ENCODE measurements at places on chromosomes 7 and 10. TPM values are rescaled to one million over a fixed set of nuclear protein-coding genes. Genes with fewer than 3 reads are reported as not detected.
A peak's percentile ranks its signal among the peaks of the same experiment; 100 is the strongest.

GRCh38 chr7:98233219-98234070, 18.6 kb downstream of the TECPR1 start:
- peaks cover 38% of the 10 kb centered on the region for H3K36me3 ChIP-seq
- H3K27ac ChIP-seq, result no peak overlapping the region
- no peak overlapping the region for H3K4me3 ChIP-seq

GRCh38 chr7:7956531-7957128, 12.0 kb upstream of the GLCCI1 start:
- H3K27ac ChIP-seq, result peak overlapping the region; percentile 40
- H3K4me3 ChIP-seq, result no peak overlapping the region
- DNase-seq, result no peak
- H3K4me1 ChIP-seq, result no peaks in the 10 kb centered on the region
- H3K36me3 ChIP-seq, result no peaks in the 10 kb centered on the region

- no peak for DNase-seq
- no peak overlapping the region for H3K27ac ChIP-seq
- no peaks in the 10 kb centered on the region for H3K27me3 ChIP-seq
- no peaks in the 10 kb centered on the region for H3K4me1 ChIP-seq
Measured at GRCh38 chr7:47387506-47387905, 194.4 kb downstream of the TNS3 start.

DNA sequence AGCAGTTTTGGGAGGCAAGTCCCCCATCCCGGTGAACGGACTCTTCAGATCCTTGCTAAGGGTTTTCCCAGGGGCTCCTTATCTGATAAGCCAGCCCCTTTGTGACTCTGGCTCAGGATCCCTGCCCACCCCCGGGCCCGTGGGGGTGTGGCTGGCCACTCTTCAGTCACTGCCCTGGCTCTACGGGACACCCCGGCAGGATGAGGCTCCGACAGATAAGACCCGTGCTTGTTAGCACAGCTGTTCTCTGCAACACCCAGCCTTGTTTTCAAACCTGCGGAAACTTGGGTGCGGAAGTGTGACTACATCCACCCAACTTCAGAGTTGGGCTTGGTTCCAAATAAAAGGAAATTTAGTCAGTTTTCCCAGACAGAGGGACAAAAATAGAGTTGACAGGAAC, 66.7 kb upstream of the PODXL start:
- H3K27ac ChIP-seq, result peak overlapping the region; percentile 24
- H3K4me1 ChIP-seq, result peaks cover 8% of the 10 kb centered on the region
- no peaks in the 10 kb centered on the region for H3K36me3 ChIP-seq
- H3K4me3 ChIP-seq, result no peak overlapping the region
- DNase-seq, result no peak

- no peak overlapping the region for H3K27ac ChIP-seq
- DNase-seq, result no peak
- H3K4me3 ChIP-seq, result no peak overlapping the region
- peaks cover 38% of the 10 kb centered on the region for H3K4me1 ChIP-seq
- H3K27me3 ChIP-seq, result no peaks in the 10 kb centered on the region
Measured at GRCh38 chr10:30990351-30990750, 41.3 kb downstream of the ZNF438 start.

- H3K27me3 ChIP-seq, result no peaks in the 10 kb centered on the region
- no peak overlapping the region for H3K27ac ChIP-seq
- H3K36me3 ChIP-seq, result peaks cover 74% of the 10 kb centered on the region
- no peak overlapping the region for H3K4me3 ChIP-seq
Measured at GRCh38 chr7:111762211-111762610, 199.9 kb upstream of the IMMP2L start.

The UCN3 gene
- 1.2 TPM for total RNA-seq

The IFIT1 gene
- total RNA-seq, result 51.1 TPM

The ST8SIA6 gene
- 13.9 TPM for total RNA-seq

The IFIT1B gene
- total RNA-seq, result not detected

The OPALIN gene
- not detected for total RNA-seq

The GJD4 gene
- total RNA-seq, result not detected

The ADCY1 gene
- 3.9 TPM for total RNA-seq

Measured in upper lobe of right lung (tissue), 1 donor.